ENCODE measurements at places on chromosomes 1 and 21.

GRCh38 chr21:25461725-25462124 is 145.6 kb downstream of the MRPL39 start:
- no peak for DNase-seq

DNA sequence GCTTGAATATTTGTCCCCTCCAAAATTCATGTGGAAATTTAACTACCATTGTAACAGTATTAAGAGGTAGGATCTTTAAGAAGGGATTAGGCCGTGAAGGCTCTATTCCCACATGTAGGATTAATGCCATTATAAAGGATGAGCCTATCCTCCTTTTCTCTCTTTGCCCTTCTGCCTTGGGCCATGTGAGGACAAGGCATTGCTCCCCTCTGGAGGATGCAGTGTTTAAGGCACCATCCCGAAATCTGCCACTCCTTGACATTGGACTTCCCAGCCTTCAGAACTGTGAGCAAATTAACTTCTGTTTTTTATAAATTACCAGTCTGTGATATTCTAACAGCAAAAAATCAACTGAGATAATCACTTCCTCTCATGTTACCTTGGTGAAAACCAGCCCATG is 124.4 kb downstream of the TOMM20 start:
- DNase-seq, result no peak

GRCh38 chr1:202281316-202282024 is 60.3 kb downstream of the UBE2T start:
- no peak for DNase-seq

DNA sequence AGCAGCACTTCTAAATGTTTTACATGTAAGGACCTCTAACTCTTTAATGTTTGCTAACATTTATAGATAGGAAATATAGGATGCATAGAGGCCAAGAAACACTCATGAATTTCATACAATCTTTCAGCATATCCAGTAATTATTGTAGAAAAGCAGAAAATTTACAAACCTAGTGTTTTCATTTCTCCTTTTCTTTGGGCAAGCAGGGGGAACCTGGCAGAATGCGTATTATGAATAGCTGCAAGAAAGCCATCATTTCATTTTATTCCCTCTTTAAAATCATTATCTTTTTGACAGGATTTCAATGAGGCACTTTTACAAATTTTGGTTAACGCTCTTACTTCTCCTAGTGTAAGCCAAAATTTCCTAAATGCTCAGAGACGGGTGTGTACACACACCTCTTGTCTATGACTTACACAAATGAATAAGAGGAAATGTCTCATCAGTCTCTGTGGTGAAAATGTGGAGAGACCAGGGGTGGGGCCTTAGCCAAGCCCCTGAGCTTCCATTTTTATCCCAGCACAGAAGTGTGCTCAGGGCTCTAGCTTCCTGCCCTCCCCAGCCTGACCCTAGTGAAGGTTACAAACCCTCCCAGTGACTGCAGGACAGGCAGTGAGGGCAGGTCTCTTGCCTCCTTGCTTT is 91.6 kb downstream of the LRRC8C start:
- DNase-seq, result peak; percentile 45

GRCh38 chr1:75671708-75672107 is 52.8 kb upstream of the ACADM start:
- DNase-seq, result no peak

- no peak for DNase-seq
Observed at GRCh38 chr1:156050376-156050775, 3.2 kb downstream of the UBQLN4 start.

- no peak for DNase-seq
Observed at GRCh38 chr21:20086508-20086907, 911.7 kb upstream of the NCAM2 start.

Data from stimulated activated CD4-positive, alpha-beta T cell treated with anti-CD3 and anti-CD28 coated beads, Interleukin-12 subunit alpha, Interleukin-12 subunit beta, amount 100 ng/mL, for 24 hours (primary cell).